Right lobe of liver (tissue), 6 donors: ENCODE measurements at places on chromosomes 6 and 20. TPM values are rescaled to one million over a fixed set of nuclear protein-coding genes. Genes with fewer than 3 reads are reported as not detected.

DNA sequence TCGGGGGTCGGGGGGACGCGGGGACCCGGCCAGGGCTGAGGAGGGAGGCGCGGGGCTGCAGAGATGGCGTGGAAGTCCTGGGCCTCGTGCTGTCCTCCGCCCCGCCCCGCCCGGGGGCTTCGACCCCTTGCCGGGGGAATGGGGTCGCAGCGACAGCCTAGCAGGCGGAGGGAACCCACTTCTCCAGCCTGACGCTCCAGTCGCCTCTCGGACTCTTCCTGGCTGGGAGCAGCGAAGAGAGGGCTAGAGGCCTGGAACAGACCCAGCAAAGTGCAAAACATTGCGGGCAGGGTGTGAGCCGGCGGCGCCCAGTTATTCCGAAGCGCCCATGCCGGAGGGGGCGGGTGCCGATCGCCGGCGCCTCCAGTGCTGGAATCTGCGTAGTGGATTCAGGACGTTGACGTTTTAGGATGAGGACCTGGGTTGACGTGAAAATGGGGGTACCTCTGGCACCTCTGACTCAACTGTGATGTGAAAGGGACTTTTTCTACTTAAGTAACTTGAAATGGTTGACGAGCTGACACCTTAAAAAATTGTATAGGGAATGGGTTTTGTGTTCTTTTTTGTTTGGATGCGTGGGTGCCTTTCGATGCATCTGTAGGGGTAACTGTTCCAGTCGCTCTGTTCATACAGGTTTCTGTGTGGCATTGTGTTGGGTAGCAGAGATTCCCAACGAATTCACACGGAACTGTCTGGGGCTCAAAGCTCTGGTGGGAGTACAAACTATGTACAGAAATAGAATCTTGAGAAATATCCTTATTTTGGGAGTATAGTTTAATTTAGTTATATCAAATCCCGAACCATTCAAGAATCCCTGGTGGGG lies 1.4 kb downstream of the SLC35F1 start:
- peak; percentile 16 for DNase-seq

- no peak for DNase-seq
Measured at GRCh38 chr6:108896111-108896661, 48.0 kb downstream of the ARMC2 start.

Gene F13A1
- total RNA-seq: 2.0 TPM

Gene HRH3
- not detected for total RNA-seq

DNA sequence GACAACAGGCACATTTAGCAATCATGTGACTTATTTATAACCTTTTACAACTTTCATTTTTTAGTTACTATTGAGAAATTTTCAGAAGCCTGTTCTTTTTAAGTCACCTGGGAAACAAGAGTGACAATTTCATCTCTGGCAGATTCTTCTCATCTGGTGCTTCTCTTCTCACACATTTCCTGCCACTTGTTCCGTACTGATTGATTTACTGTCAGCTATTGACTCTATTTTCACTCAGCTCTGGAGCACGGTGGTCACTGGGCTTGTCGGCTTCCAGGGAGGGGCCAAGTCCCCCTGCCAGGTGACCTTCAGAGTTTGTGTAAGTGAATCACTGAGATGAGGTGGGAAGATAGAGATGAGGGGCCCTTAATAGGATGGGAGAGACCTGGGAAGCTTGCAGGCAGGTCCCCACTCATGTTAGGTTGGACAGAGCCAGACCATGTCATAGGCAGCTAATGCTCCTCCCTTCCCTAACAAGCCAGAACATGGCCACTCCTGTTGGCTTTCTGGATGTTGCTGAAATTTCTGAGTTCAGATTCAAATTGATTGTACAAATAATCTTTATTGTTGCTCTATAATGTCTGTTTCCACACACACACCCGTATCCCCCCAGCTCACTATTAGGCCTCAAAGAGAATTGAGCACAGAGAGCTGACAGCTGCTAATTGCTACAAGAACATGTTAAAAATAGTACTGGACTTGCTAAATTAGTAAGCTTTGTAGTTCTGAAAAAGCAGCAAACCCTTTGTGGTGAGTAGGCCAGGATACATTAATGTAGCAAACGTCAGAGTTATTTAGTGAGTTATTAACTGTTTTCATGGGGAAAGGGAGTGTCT lies 13.3 kb downstream of the DUSP22 start:
- no peak for DNase-seq

Gene GPSM3
- total RNA-seq: 7.5 TPM

DNA sequence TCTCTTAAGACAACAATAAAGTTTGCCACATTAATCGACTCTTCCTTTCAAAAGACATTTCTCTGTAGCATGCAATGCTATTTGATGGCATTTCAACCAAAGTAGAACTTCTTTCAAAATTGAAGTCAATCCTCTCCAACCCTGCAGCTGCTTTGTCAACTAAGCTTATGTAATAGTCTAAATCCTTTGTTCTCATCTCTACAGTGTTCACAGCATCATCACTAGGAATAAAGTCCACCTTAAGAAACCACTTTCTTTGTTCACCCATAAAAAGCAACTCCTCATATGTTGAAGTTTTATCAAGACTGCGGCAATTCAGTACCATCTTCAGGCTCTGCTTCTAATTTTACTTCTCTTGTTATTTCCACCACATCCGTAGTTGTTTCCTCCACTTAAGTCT lies 11.5 kb upstream of the BLOC1S5 start:
- DNase-seq: no peak

- peak; percentile 84 for DNase-seq
Measured at GRCh38 chr20:32218156-32218900, 10.6 kb downstream of the POFUT1 start.
